ENCODE measurements at places on chromosomes 13 and 19. TPM values are rescaled to one million over a fixed set of nuclear protein-coding genes. Genes with fewer than 3 reads are reported as not detected.

DNA sequence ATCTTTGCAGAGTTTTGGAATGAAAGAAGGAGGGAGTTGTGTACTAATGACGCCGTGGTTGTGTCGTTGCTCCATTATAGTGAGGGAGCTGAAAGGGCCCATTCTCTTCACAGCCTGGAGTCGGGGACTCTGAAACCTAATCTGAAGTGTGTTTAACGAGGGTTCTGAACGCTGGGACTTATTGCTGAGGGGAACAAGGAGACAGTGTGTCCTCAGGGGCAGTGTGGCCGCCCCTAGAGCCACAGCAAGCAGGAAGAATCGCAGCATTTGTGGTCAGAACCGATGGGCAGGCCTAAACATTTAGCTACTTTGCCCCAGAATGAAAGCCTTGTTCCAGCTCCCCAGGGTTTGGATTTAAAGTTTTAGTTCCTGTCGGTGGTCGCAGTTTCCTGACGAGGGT lies 156.4 kb upstream of the RNF113B start:
- peaks cover 2% of the 10 kb centered on the region for H3K4me1 ChIP-seq
- no peaks in the 10 kb centered on the region for H3K36me3 ChIP-seq
- DNase-seq: no peak
- peaks cover 15% of the 10 kb centered on the region for H3K27me3 ChIP-seq

DNA sequence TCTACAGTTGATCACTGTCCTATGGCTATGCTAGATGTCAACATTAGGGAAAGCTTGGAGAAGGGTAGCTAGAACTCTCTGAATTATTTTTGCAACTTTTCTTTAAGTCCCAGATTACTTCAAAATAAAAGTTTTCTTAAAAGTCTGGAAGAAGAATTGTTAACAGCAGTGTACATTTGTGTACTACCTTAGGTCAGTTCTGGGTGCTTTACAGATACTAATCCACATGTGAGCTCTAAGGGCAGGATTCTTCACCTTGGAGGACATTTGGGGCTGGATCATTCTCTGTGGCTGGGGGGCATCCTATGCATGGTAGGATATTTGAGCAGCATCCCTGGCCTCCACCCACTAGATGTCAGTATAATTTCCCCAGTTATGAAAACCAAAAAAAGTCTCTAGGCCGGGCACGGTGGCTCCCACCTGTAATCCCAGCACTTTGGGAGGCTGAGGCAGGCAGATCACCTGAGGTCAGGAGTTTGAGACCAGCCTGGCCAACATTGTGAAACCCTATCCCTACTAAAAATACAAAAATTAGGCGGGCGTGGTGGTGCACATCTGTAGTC lies 2.8 kb downstream of the BRME1 start:
- peaks cover 27% of the 10 kb centered on the region for H3K4me1 ChIP-seq
- H3K27me3 ChIP-seq: no peaks in the 10 kb centered on the region
- no peak for DNase-seq
- H3K36me3 ChIP-seq: no peaks in the 10 kb centered on the region
- no peak overlapping the region for H3K4me3 ChIP-seq

DNA sequence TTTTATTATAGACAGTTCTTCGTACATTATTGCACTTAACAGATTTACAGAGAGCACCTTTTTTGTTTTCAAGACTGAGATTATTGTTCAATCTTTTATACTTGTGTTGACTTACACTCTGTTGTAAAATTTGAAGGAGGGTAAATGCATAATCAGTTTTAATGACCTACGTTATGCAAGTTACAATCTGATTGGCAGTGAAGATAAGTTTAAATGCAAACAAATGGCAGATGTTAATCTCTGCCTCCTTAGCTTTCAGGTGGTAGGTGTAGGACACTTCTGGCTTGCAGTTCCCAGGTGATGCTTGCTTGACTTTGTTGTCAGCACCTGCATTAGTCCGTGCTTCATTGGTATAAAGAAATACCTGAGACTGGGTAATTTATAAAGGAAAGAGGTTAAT lies 424.9 kb downstream of the FGF9 start:
- H3K27ac ChIP-seq: no peak overlapping the region
- H3K27me3 ChIP-seq: no peaks in the 10 kb centered on the region
- no peak for DNase-seq
- peaks cover 31% of the 10 kb centered on the region for H3K4me1 ChIP-seq
- no peaks in the 10 kb centered on the region for H3K36me3 ChIP-seq

- peaks cover 26% of the 10 kb centered on the region for H3K4me1 ChIP-seq
- no peak overlapping the region for H3K27ac ChIP-seq
- H3K4me3 ChIP-seq: no peak overlapping the region
- H3K36me3 ChIP-seq: no peaks in the 10 kb centered on the region
- H3K27me3 ChIP-seq: no peaks in the 10 kb centered on the region
- DNase-seq: no peak
Observed at GRCh38 chr13:25771202-25771601, 280.6 kb downstream of the SHISA2 start.

SELENOV gene
- not detected for total RNA-seq

- no peak for DNase-seq
- H3K4me1 ChIP-seq: no peaks in the 10 kb centered on the region
- no peak overlapping the region for H3K27ac ChIP-seq
- no peaks in the 10 kb centered on the region for H3K36me3 ChIP-seq
- no peak overlapping the region for H3K4me3 ChIP-seq
Observed at GRCh38 chr13:24713022-24713421, 32.8 kb downstream of the ATP12A start.

DNA sequence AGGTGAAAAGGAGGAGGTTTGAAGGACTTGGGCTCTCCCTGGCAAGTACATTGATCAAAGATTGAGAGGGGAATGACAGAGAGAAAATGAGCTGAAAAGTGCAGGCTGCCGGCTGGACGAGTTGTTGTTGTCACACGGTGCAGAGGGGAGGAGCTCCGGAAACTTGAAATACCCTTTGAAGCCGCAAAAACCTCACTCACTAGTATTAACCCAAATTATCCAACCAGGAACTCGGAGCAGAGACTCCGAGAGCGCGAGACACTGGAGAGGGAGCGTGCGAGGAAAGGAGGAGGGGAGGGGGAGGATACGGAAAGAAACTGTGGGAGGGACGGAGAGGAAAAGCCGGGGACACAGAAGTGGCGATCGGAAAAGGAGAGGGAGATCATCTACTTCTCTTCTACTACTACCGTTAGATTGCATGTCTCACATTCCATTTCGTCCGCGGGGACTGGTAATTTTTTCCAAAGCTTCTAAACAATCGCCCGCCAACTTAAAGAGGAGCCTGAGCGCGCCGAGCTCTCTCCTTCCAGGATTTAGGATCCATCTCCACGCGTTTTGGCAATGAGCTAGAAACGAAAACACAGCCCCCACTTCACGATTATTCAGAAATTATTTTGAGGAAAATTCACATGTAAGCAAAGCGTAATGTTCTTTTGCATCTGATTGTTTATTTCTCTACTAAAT lies at the start of gene DACH1:
TSS of gene DACH1 (minus strand) at position 74 of the 684 bp plus-strand sequence.
- DNase-seq: peak; percentile 43
- peaks cover 24% of the 10 kb centered on the region for H3K27me3 ChIP-seq
- H3K27ac ChIP-seq: no peak within 1 kb of the TSS
- H3K4me3 ChIP-seq: peak within 1 kb of the TSS; percentile 28

DNA sequence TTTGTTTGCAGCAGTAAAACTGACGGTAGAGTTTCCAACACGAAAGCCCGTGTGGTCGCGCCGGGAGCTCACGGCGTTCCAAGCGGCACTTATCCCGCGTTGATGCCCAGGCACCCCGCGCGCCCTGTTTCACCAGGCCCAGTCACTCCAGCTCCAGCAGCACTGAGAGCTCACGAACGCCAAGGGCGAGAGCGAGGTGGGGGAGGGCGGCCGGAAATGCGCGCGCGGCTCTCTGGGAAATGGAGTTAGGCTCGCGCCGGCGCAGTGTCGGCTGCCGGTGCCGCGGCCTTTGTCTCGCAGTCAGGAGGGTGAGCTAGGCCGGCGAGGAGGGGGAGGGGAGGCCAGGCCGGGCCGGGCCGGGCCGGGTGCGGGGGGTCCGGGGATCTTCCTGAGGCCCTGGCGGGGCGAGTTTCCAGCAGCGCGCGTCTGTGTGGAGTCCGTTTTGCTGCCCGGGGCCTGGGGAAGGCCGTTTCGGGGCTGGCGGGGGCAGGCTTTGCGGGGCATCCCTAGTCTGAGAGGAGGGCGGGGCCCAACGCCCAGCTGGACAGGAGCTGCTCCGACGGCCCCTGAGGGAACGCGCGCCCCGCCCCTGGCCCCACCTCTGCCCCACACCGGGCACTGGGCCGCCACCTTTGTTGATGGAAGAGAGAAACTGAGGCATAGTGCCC lies at the start of gene ZNF135:
TSS of gene ZNF135 (plus strand) at position 280 of the 668 bp plus-strand sequence. CDS start 721 bp downstream, outside the sequence.
- no peaks in the 10 kb centered on the region for H3K36me3 ChIP-seq
- H3K27me3 ChIP-seq: no peaks in the 10 kb centered on the region
- DNase-seq: no peak
- no peaks in the 10 kb centered on the region for H3K4me1 ChIP-seq
- no peak within 1 kb of the TSS for H3K4me3 ChIP-seq
- no peak within 1 kb of the TSS for H3K27ac ChIP-seq

DNA sequence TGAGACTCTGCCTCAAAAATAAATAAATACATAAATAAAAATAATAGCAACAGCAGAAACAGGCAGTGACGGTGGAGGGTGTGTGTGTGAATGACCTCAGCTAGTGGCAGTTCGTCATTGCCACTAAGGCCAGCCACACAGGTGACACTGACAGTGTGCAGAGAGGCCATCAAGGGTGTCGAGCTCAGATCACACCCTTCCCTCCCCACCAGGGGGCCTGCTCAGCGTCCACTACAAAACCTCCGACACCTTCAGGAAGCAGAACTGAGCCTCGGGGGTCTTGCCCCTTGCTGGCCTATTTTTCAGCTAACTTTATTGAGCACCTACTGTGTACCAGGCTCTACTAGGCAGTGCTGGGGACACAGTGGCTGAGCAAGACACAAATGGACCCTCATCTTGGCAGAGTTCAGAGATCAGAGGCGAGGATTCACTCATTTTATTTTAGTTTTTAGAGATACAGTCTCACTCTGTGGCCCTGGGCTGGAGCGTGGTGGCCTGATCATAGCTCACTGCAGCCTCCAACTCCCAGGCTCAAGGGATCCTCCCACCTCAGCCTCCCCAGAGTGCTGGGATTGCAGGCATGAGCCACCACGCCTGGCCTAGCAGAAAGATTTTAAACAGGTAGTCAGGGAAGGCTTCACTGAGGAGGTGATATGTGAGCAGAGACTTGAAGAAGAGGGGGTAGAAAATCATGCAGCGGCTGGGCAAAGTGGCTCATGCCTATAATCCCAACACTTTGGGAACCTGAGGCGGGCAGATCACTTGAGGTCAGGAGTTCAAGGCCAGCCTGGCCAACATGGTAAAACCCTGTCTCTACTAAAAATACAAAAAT lies 30.3 kb upstream of the SEMA6B start:
- H3K4me1 ChIP-seq: peaks cover 2% of the 10 kb centered on the region
- no peak overlapping the region for H3K27ac ChIP-seq
- peaks cover 18% of the 10 kb centered on the region for H3K27me3 ChIP-seq
- H3K4me3 ChIP-seq: no peak overlapping the region

RPS16 gene
- 54.0 TPM for total RNA-seq

DNA sequence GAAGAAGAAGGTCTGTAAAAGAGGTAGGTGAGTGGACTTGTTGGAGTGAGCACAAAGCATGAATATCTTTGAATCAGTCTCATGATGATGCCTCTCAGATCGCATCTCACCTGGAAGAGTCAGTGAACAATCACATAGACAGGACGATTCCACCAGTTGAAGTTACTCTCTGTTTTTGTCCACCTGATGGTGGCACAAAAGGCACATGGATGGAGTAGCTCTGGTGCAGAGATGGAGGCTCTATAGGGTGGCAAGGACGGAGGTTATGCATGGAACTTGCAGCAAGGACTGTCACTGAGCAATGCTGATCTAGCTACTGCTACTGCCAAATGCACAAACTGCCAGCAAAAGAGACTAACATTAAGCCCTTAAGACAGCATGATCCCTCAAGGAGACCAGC lies 10.3 kb upstream of the MYCBP2 start:
- DNase-seq: no peak
- no peaks in the 10 kb centered on the region for H3K4me1 ChIP-seq
- no peaks in the 10 kb centered on the region for H3K27me3 ChIP-seq
- H3K27ac ChIP-seq: no peak overlapping the region

MEIS3 gene
- total RNA-seq: 50.8 TPM
